ENCODE measurements at places on chromosomes 1 and 21.

DNA sequence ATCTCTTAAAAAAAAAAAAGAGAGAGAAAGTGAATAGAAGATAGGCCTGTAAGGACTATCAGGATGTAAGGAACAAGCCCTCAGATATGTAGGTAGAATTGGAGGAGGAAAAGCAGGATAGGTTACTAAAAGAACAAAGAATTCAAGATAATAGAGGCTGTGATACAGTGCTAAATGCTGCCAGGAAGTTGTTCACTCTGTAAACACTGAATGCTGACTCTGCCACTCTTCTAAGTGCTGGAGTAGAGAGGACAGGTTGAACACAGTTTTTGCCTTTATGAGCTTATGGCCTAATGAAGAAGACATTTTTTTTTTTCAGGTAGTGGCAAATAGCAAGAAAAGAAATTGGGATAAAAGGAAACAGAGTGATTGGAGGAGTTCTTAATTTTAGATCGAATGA lies 90.6 kb upstream of the ZNF678 start:
- no peak for DNase-seq

GRCh38 chr1:175309996-175310395 lies 117.4 kb upstream of the KIAA0040 start:
- DNase-seq = no peak

DNA sequence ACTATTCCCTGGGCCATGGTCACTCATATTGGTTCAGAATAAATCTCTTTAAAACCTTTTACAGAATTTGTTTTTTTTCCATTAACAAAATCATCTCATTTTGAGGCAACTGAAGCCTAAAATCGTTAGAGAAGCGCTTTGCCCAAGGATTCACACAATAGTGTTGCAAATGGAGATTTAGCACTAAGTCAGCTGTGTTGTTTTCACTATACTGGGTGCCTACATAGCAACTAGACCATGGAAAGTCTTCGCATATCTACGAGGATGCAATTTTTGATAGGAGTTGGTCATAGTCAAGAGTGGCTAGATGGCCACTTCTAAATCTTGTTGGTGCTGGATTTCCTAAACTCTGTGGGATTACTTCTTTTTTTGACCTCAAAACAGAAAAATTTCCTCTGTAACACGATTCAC lies 530 bp upstream of the TIPRL start:
- DNase-seq = no peak

DNA sequence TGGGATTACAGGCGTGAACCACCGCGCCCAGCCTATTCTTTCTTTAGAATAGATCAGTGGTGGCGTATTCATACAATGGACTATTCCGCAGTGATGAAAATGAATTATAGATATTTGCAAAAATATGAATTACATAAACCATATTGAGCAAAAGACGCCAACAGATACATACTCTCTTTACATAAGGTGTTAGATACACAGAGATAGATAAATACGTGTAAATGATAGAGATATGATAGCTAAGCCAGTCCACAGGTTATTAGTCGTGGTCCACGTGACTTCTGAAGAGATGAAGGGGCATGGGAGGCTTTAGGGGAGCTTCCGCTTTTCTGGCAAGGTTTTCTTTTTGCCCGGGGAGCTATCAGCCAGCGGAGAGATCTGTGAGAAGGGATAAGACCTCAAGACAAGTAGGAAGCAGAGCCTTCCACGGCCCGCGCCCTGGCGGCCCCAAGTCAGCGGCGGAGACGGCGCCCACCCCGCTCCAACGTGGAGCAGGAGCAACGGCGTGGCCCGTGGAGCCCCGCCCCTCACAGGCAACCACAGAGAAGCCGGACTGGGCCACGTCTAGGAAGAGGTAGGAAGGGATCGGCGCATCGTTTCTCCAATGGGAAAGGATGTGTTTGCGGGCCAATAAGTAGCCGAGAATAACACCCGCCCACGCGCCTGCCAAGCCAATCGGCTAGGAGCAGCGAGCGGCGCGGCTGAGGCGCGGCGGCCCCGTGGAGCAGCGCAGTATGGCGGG lies at the start of gene MSTO1:
Gene MSTO1 (plus strand): TSS at position 704 of the 742 bp plus-strand sequence. CDS start 31 bp downstream, at position 735.
- DNase-seq = peak; percentile 80

DNA sequence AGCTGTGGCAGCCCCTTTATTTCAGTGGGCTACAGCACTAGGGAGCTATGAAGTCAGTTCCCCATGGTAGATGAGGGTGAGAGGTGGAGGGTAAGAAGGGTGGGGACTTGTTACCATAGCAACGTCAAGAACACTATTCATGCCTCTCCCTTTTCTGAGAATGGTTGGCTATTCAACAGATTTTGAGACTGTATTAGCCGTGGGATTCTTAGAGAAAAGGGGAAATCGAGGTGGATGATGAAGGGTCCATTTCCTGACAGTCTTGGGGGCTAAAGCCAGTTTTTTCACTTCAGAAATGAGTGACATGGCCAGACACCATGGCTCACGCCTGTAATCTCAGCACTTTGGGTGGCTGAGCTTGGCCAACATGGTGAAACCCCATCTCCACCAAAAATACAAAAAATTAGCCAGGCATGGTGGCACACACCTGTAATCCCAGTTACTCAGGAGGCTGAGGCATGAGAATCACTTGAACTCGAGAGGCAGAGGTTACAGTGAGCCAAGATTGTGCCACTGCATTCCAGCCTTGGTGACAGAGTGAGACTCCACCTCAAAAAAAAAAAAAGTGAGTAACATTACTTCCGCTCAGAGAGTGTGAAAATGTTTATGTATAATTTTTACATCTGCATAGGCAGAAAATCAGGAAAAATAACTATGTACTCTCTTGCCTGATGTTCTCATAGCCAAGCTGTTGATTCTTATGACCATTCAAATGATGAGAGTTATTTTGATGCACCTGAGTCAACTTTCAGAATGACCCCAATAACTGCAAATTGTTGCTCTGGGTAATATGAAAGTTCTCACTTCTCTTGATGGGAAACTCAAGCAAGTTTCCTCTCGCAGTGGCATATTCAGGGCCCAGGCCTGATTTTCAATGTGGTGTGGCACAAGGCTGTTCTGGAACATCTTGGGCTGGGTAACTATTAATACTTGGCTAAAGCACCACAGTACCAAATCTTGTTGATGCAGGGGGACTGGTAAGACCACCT lies 23.2 kb upstream of the RGSL1 start:
- DNase-seq = no peak

GRCh38 chr1:155166471-155167165 lies 6.5 kb downstream of the KRTCAP2 start:
- no peak for DNase-seq

- no peak for DNase-seq
These were observed 39.6 kb upstream of the TRABD2B start for GRCh38 chr1:48036710-48037355.

GRCh38 chr1:168155910-168156309 lies 19.2 kb upstream of the GPR161 start:
- DNase-seq = no peak

- DNase-seq = no peak
These were observed 64.2 kb upstream of the CYYR1 start for GRCh38 chr21:26637201-26637745.

GRCh38 chr1:66359815-66360214 lies 174.1 kb upstream of the SGIP1 start:
- DNase-seq = no peak
